ENCODE measurements at places on chromosomes 1 and 21. TPM values are rescaled to one million over a fixed set of nuclear protein-coding genes. Genes with fewer than 3 reads are reported as not detected.

GRCh38 chr1:9238550-9238949 is 4.0 kb downstream of the H6PD start:
- DNase-seq, result no peak

Gene HCRTR1
- not detected for total RNA-seq

DNA sequence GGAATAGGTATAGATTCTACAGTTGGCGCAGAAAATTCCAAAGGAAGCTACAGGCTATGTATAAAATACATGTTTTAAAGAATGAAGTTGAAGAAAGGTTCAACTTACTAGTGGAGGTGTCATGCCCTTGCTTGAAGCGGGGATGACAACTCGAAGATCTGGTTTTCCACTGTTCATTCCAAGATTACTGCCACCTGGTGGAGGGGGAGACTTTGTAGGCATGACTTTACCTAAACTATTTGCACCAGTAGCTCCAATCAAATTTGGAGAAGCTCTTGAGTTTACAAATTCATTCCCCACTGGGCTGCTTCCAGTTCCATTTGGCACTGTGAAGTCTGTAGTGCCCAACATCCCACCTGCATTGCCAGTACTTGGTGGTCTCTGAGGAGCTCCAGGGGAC is 81.7 kb downstream of the AXDND1 start:
- DNase-seq, result no peak

DNA sequence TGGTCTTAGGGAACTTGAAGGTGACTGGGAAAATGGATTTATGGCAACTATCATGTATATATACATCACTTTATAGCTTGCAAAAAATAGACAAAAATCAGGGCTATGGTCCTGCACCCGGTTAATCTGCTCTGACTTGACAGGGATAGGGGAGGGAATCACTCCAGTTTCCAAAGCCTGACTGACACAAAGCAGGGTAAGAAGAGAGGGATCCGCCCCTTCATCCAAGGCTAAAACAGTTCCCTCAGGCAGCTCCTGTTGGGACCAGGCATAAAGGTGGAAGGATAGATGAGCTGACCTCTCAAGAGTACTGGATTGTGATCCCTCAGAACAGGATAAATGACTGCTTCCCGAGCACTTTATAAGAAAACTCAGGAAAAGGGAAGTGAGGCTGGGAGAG is 1.4 kb downstream of the PBXIP1 start:
- no peak for DNase-seq

Gene CD34
- total RNA-seq, result 49.9 TPM
